ENCODE measurements at places on chromosomes 12 and 14. TPM values are rescaled to one million over a fixed set of nuclear protein-coding genes. Genes with fewer than 3 reads are reported as not detected.

The HCAR3 gene
- total RNA-seq: 0.15 TPM

The PRR13 gene
- total RNA-seq: 332 TPM

The OAS2 gene
- 0.41 TPM for total RNA-seq

The CRIP1 gene
- 1,895 TPM for total RNA-seq

The ACSM4 gene
- not detected for total RNA-seq

Data from A549 treated with Mapracorat at 1 μM for 4 hours (cell line).